ENCODE measurements at places on chromosomes 11 and 22. TPM values are rescaled to one million over a fixed set of nuclear protein-coding genes. Genes with fewer than 3 reads are reported as not detected.

Gene CLDN5
- 0.36 TPM for total RNA-seq

Gene SLC15A3
- 6.7 TPM for total RNA-seq

Gene BRSK2
- total RNA-seq, result 0.86 TPM

Gene CHRM1
- not detected for total RNA-seq

Gene NXPE4
- total RNA-seq, result not detected

Gene ZNF280B
- total RNA-seq, result 1.8 TPM

Gene DTX4
- total RNA-seq, result 1.5 TPM

Gene TRIM34
- 9.3 TPM for total RNA-seq

Gene KREMEN1
- total RNA-seq, result 0.20 TPM

Gene CTSC
- total RNA-seq, result 56.1 TPM

Gene GLB1L3
- total RNA-seq, result 2.8 TPM

Gene MED17
- 64.1 TPM for total RNA-seq

Gene OLFML1
- not detected for total RNA-seq

DNA sequence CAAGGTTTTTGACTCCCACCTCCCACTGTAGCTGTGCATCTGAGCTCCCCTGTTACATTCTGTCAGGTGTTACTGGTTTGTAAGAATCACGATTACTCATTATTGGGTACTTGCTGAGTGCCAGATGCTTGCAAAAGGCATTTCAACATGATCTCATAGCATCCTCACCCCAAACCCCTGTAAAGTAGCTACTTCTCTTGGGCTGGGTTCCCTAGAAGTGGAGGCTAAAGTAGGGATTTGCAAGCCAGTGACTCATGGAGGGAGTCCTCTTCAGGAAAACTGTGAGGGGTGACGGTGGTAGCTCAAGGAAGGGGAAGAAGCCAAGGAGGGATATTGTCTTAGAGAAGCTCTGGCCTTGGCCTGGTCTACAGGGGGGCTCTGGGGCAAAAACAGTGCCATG is 78.6 kb downstream of the TIMP3 start:
- H3K27me3 ChIP-seq, result peaks cover 14% of the 10 kb centered on the region
- no peak overlapping the region for H3K4me3 ChIP-seq
- H3K4me1 ChIP-seq, result peaks cover 2% of the 10 kb centered on the region
- no peaks in the 10 kb centered on the region for H3K36me3 ChIP-seq

GRCh38 chr22:17672417-17672991 is 33.9 kb downstream of the BCL2L13 start:
- no peak overlapping the region for H3K4me3 ChIP-seq
- no peaks in the 10 kb centered on the region for H3K27me3 ChIP-seq
- no peak overlapping the region for H3K27ac ChIP-seq
- H3K4me1 ChIP-seq, result no peaks in the 10 kb centered on the region
- no peak for DNase-seq

DNA sequence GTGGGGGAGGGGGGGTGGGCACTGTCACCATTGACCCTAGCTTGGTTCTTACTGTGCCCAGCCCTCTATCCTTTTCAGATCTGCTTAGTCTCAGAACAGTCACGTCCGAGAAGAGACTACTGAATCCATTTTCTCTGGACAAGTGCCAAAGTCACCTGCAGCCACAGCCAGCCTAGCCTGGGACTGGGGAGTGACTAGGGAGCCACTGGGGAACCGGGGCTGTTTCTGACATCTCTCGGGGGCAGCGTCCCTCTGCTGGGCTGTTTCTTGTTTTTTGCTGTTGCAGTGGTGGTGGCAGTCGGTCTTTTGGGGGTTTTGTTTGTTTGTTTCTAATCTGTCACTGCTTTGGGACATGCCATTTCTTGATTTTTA is 8.7 kb downstream of the SLC37A2 start:
- no peak overlapping the region for H3K4me3 ChIP-seq
- no peak for DNase-seq
- H3K27ac ChIP-seq, result no peak overlapping the region
- peaks cover 6% of the 10 kb centered on the region for H3K4me1 ChIP-seq

DNA sequence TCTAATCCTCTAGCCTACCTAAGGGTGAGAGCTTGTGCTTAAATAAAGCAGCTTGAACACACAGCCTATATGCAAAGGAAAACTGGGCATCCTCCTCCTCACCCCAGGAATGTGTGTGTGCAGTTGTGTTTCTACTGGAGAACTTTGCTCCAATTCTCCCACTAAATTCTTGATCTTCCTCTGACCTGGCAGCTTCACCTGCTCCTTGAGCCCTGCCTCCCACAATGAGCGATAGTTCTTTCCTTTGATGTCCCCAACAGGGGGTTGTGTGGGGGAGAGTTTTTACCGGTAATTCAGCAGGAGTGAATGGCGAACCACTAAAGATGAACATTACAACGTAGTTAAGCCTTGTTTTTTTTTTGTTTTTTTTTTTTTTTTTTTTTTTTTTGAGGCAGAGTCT is 113.5 kb upstream of the RCN1 start:
- no peak for DNase-seq
- peaks cover 9% of the 10 kb centered on the region for H3K27me3 ChIP-seq
- no peaks in the 10 kb centered on the region for H3K36me3 ChIP-seq
- H3K4me3 ChIP-seq, result no peak overlapping the region
- H3K4me1 ChIP-seq, result no peaks in the 10 kb centered on the region

DNA sequence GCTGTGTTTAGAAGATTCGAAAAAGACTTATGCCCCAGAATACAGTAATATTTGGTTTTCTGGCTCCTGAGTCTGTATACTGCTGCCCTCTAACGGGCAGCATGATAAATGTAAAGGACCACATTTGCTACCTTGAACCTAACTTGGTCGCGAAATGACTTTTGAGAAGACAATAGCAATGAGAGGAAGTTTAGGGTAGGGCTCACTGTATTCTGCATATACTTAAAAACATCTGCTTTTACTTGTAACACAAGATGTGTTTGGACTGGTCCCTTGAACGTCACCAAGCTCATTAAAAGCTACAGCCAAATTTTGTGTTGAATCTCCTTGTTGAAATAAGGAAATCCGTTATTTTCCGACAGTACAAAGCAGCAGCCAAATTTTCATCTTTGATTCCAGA is 309.1 kb downstream of the SWAP70 start:
- H3K27me3 ChIP-seq, result no peaks in the 10 kb centered on the region
- H3K36me3 ChIP-seq, result no peaks in the 10 kb centered on the region
- no peak overlapping the region for H3K4me3 ChIP-seq
- no peaks in the 10 kb centered on the region for H3K4me1 ChIP-seq
- no peak overlapping the region for H3K27ac ChIP-seq

DNA sequence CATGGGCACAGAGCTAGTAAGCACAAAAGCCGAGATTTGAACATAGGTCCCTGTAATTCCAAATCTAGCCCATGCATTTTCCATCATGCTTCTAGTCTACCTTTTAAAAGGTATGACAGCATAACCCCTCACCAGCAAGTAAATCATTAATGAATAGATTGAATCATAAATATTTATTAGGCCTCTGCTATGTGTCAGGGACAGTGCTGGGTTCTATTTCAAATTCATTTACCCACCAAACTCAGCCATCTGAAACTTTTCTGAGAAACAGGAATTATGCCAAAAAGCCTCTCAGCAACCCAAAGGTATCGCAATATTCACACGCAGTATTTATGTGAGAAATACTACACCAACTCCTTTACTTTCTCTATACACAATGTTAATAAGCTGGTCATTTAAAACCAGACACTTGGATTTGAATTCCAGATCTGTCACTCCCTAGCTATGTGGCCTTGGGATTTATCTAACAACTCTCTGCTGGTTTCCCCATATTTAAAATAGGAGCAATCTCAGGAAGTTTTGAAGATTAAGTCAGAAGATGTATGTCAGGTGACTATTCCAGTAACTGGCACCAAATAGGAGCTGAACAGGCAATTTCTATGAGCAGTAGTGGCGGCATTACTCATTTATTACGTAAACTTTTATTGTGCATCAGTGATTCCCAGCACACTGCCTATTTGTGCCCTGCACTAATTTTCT is 191.4 kb downstream of the TENM4 start:
- no peak overlapping the region for H3K27ac ChIP-seq
- DNase-seq, result no peak
- H3K4me3 ChIP-seq, result no peak overlapping the region
- no peaks in the 10 kb centered on the region for H3K36me3 ChIP-seq
- H3K27me3 ChIP-seq, result no peaks in the 10 kb centered on the region

DNA sequence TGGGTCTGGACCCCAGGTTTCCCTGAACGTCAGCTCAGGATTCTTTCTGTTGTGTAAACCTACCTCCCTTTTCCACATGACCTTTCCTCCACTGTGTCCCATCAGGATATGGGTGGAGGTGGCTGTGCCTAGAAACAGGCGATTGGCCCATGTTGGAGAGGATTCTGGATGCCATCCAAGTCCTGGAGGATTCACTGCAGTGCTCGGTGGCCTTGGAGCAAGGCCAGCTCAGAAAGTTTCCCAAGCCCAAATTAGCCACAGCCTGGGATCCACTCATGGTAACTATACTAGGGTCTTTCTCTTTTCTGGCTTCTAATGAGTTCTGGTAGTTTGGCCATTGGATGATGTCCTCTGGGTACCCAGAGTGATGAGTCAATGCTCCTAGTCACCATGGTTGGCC is 141.6 kb downstream of the SNX19 start:
- H3K36me3 ChIP-seq, result no peaks in the 10 kb centered on the region
- no peak for DNase-seq
- no peak overlapping the region for H3K4me3 ChIP-seq
- H3K27me3 ChIP-seq, result no peaks in the 10 kb centered on the region
- H3K27ac ChIP-seq, result no peak overlapping the region

DNA sequence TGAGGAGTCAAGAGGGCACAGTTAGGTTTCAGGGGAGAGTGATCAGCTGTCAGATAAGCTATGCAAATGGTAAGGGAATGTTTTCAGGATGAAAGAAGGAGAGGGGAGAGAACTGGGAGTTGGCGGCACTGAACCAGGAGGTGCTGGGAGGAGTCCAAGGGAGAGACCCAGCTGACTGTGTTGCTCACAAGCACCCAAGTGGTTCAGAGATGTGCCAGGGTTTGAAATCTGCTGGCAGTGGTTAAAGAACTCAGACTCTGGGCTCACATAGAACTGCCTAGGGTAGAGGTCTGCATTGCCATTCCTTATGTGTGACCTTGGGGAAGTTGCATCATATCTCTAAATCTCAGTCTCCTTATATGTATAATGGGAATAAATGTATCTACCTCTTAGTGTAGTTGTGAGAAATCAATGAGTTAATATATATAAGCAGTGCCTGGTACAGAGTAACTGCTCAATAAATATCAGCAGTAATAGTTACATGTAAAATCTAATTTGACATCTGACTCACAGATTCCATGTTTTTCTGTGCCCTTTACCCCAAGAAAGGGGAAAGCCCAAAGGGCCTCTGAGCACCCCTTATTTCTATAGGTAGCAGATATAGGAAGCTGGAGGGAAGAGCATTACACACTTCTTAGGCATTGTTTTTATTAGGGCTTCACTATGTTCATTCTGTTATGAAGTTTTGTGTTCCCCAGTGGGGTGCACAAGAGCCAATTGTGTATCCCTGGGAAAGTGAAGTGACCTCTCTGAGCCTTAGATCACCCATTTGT is 66.9 kb upstream of the SESN3 start:
- no peak for DNase-seq
- H3K4me1 ChIP-seq, result peaks cover 17% of the 10 kb centered on the region
- no peak overlapping the region for H3K4me3 ChIP-seq
- H3K27ac ChIP-seq, result no peak overlapping the region
- no peaks in the 10 kb centered on the region for H3K36me3 ChIP-seq

- H3K4me1 ChIP-seq, result no peaks in the 10 kb centered on the region
- H3K36me3 ChIP-seq, result no peaks in the 10 kb centered on the region
- H3K27ac ChIP-seq, result no peak overlapping the region
- DNase-seq, result no peak
Measured at GRCh38 chr11:113932788-113933187, 28.2 kb downstream of the HTR3B start.

DNA sequence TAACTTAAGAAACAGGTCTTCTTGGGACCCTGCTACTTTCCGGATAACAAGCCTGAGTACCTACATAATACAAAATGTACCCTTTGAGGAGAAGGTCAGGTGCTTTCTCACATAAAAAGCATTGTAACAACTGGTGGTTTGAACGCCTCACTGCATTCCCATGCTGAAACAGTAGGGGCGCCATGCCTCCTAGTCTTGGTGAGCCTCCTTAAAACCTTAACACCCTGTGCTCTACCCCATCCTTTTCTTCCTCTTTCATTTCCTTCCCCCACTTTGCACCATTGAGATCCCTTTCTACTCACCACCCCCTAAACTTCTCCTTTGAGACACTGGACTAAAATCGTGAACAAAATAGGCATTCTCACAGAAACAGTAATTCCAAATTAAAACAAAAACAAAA is 729.3 kb downstream of the NTM start:
- no peaks in the 10 kb centered on the region for H3K27me3 ChIP-seq
- peaks cover 5% of the 10 kb centered on the region for H3K4me1 ChIP-seq
- no peaks in the 10 kb centered on the region for H3K36me3 ChIP-seq
- no peak overlapping the region for H3K27ac ChIP-seq
- no peak overlapping the region for H3K4me3 ChIP-seq
- DNase-seq, result no peak

GRCh38 chr11:94028436-94028835 is 7.3 kb downstream of the HEPHL1 start:
- H3K4me1 ChIP-seq, result no peaks in the 10 kb centered on the region
- DNase-seq, result no peak
- no peak overlapping the region for H3K27ac ChIP-seq
- peaks cover 5% of the 10 kb centered on the region for H3K27me3 ChIP-seq
- H3K4me3 ChIP-seq, result no peak overlapping the region
- no peaks in the 10 kb centered on the region for H3K36me3 ChIP-seq

DNA sequence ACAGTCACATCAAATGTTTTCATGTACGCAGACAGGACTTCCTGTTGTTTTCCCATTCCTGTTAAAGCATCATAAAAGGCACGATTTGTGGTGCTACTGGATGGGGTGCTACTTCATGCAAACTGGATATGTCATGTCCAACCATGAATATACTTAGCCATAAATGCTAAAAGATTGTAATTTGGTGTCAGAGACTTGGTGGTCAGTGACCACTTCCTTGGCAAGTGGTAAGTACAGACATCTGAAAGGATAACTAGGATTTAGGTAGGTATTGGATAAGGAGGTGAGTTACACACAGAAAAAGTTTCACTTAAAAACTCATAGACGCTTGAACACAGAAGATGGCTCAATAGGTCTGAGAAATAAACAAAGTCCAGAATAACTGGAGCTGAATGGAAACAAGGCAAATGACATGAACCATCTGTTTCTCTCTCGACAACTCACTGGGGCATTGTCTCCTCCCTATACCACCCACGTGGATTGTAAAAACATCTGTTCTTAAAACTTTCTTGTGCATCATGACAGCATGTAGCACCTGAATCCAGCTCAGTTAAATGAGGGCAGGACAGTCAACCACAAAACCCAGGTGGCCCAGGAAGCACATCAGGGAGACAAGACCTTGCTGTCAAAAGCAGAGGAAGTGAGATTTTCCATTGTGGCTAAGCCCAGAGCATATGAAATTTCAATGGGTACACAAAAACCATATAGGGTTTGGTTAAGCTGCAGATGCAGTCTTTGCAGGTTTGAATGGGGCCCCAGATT is 22.1 kb upstream of the IGLL5 start:
- H3K4me1 ChIP-seq, result peaks cover 24% of the 10 kb centered on the region
- H3K4me3 ChIP-seq, result no peak overlapping the region
- no peaks in the 10 kb centered on the region for H3K36me3 ChIP-seq
- no peaks in the 10 kb centered on the region for H3K27me3 ChIP-seq
- no peak for DNase-seq

GRCh38 chr11:65316227-65317024 is 1.8 kb downstream of the CDC42EP2 start:
- H3K36me3 ChIP-seq, result no peaks in the 10 kb centered on the region
- no peak overlapping the region for H3K4me3 ChIP-seq
- peaks cover 37% of the 10 kb centered on the region for H3K27me3 ChIP-seq
- no peak for DNase-seq
- H3K27ac ChIP-seq, result no peak overlapping the region
